ENCODE measurements at places on chromosomes 2 and 18.

DNA sequence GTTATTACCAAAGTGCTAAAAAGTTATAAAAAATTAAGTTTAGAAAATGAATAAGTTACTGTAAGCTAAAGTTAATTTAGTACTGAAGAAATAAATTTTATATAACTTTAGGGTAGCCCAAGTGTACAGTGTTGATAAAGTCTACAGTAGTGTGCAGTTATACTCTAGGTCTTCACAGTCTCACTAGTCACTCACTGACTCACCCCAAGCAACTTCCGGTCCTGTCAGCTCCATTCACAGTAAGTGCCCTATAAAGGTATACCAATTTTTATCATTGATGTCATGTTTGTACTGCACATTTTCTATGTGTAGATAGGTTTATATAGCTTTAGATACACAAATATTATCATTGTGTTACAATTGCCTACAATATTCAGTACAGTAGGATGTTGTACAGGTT is 518.3 kb upstream of the PIK3C3 start:
- DNase-seq, result no peak

- peak; percentile 69 for DNase-seq
Observed at GRCh38 chr2:177595126-177595845, 202.7 kb downstream of the AGPS start.

DNA sequence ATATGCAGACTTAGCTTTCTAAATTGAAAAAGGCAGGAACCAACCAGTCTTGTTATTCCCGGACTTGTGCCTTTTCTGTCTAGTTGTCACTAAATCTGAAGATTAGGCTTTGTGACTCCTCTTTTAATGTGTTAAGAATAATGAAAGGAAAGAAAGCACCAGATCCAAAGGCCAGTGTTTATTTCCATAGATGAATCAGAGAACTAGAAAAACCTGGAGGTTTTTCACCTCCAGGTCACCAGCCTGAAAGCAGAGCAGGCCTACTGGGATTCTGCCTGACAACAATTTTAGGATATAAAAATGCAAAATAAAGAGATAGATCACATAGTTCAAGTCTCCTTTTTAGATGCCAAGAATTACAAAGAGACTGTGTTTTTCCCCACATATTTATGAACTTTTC is 160.4 kb downstream of the GULP1 start:
- DNase-seq, result peak; percentile 41

GRCh38 chr2:36530178-36530982 is 67.6 kb downstream of the FEZ2 start:
- DNase-seq, result peak; percentile 30

Measured in muscle of leg (tissue), 16 donors.